NCI-H1105 (cell line): ENCODE measurements at places on chromosomes 4 and X.
A peak's percentile ranks its signal among the peaks of the same experiment; 100 is the strongest.

DNA sequence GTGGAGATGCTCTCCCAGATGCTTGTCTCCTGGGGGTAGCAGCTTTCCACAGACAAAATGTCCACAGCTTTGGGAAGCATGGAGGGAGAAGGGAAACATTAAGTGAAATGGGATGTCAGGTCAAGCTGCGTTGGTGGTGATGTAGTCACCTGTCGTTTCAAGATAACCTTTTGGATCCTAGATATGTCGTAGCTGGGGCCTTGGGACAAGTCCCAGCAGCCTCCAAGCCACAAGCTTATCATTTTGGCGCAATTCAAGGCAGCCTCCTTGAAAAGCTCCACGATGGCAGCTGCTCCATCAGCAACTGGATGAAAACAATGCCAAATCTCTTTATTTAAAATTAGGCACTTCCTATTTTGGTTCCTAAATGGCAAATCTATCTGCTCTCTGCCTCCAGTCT, 52.0 kb downstream of the RTL9 start:
- no peak for DNase-seq

GRCh38 chr4:103496800-103497199, 223.0 kb downstream of the TACR3 start:
- DNase-seq, result no peak

GRCh38 chr4:42074294-42074693, 78.2 kb downstream of the BEND4 start:
- DNase-seq, result no peak

DNA sequence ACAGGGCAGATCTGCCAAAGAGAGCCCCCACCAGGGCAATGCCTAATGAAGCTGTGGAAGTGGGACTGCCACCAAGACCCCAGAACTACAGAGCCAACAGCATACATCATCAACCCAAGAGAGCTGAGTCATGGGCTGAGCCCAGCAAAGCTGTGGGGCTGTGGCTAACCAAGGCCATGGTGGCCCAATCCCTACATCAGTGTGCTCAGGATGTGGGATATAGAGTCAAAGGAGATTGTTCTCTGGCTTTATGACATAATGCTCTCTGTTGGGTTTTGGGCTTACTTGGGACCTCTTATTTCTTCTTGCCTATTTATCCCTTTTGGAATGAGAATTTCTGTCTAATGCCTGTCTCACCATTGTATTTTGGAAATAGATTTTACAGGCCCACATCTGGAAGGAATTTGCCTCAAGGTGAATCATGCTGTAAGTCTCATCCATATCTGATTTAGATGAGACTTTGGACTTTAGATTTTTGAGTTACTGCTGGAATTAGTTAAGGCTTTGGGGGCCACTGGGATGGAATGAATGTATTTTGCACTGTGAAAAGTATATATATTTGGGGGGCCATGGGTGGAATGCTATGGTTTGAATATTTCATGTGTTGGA, 5.4 kb upstream of the PRDM5 start:
- DNase-seq, result no peak

DNA sequence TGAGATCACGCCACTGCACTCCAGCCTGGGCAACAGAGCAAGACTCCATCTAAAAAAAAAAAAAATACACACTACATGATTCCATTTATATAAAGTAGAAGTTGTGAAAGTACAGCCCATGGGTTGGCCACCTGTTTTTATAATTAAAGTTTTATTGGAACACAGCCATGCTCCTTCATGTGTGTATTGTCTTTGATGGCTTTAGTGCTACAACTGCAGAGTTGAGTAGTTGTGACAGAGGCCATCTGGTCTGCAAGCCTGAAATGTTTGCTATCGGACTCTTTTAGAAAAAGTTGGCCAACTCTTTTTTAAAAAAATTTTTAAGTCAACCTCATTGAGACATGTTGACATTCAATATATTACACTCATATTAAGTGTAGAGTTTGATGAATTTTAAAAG, 41.2 kb upstream of the DUSP21 start:
- no peak for DNase-seq

DNA sequence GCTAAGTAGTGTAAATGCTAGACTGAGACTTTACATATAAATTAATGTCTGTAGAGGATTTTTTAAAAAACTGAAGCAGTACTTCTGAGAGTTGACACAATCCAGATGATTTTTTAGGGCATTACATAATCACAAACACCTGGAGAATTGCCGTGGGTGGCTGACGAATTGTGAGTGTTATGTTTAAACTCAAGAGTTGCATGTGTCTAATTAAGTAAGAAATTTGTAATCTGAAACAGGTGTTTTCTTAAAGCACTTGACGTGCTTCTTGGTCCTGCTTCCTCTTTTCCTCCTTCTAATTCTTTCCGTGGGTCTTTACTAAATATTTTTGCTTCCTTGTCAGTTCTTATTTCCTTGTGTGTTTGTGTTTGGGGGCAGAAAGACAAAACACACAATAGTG, 27.8 kb downstream of the PIR start:
- no peak for DNase-seq

- peak; percentile 54 for DNase-seq
Measured at GRCh38 chrX:110964786-110965185, 131.2 kb upstream of the PAK3 start.

GRCh38 chr4:81021142-81021944, 9.2 kb upstream of the BMP3 start:
- no peak for DNase-seq

DNA sequence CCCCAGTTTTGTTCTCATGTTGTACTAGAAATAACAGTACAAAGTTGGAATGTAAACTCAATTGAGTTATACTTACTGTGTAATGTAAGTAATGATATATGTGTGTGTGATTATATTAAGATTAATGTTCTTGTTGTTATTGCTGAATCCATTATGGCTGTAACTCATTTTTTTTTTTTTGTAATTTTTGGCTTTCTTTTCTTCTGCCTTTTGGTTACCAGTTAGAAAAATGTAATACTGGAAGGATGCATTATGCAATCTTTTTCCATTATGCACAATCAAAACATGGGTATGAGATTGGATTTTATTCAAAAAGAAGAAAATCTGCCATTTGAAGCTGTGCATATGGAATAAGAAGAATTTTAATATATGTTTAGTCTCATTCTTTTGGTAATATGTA, 34.0 kb downstream of the BANK1 start:
- DNase-seq, result no peak

- DNase-seq, result no peak
Measured at GRCh38 chrX:100994352-100995281, 25.1 kb downstream of the ARL13A start.

DNA sequence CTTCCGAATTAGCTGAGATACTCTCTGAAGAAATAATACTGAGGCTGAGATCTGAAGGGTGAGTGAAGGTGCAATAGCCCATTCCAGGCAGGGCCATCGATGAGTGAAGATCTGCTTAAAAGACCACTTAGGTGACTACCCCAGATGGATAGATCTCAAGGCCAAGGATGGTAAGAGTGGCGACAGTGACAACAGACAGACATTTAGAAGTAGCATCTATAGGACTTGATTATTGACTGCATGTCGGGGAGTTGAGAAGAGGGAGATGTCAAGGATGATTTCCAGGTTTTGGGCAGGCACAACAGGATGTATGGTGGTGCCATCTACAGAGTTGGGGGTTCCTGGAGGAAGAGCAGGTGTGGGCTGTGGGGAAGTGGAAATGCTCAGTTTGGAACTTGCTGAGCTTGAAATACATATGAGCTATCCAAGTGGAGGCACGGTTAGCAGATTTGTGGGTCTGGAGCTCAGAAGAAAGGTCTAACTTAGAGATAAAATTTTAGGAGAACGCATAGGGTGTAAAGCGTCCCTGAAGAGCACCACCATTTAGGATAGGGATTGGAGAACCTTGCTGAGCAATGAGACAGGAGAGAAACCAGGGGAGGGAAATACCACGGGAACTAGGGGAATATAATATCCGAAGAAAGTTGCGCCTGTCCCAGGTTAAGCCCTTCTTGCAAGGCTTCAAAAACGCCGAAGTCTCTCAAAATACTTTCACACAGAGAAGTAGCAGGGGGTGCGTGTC, 688 bp downstream of the UFSP2 start:
- no peak for DNase-seq

GRCh38 chr4:41413670-41414411, 124.1 kb upstream of the LIMCH1 start:
- no peak for DNase-seq

- peak; percentile 4 for DNase-seq
Measured at GRCh38 chr4:76830964-76831703, 66.8 kb downstream of the SOWAHB start.

GRCh38 chrX:34382416-34382815, 250.3 kb upstream of the FAM47A start:
- no peak for DNase-seq

DNA sequence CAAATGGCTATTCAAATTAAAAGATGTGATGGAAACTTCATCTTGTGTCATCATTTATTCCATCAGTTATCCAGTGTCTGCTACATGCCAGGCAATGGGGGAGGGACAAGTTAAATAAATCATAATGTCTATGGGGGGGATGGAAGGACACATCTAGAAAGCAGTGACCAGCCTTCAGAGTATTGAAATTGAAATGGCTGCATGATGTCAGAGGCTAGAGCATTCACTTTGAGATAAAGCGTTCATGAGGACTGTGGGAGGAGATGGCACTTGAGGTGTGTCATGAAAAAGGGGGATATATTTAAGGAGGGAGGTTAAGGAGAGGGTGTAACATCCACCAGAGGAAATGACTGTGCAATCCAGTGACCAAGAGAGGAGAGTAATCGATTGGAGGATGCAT, 50.6 kb downstream of the SLIT2 start:
- DNase-seq, result no peak

GRCh38 chrX:99901091-99901490, 509.0 kb downstream of the PCDH19 start:
- peak; percentile 0 for DNase-seq

- DNase-seq, result no peak
Measured at GRCh38 chr4:855880-856224, 29.9 kb upstream of the CPLX1 start.

GRCh38 chr4:183289688-183290087, 30.4 kb downstream of the CLDN22 start:
- no peak for DNase-seq

GRCh38 chrX:147803948-147804347, 107.8 kb upstream of the FMR1 start:
- DNase-seq, result peak; percentile 50

DNA sequence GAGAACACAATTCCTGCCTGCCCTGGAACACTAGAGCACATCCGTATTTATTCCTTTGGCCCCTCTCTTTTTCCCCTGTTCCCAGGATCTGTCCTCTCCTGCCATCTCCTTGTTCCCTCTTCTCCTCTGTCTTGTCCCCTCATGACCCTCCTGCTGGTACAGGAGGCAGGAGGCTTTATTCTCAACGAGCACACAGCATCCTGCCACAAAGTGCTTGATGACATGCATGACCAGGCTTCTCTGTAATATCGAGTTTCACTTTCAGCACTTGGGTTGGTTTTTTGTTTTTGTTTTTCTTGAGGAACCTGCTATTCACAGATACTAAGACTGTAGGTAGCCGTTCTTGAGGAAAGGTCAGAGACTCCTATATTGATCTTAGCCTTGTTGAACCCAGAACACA, 35.3 kb downstream of the NALF2 start:
- DNase-seq, result no peak

- DNase-seq, result no peak
Measured at GRCh38 chrX:150525061-150525919, 43.1 kb upstream of the MTM1 start.

GRCh38 chr4:38290366-38290765, 330.2 kb downstream of the PTTG2 start:
- no peak for DNase-seq

GRCh38 chr4:186190581-186191199, 677 bp upstream of the CYP4V2 start:
- peak; percentile 13 for DNase-seq

DNA sequence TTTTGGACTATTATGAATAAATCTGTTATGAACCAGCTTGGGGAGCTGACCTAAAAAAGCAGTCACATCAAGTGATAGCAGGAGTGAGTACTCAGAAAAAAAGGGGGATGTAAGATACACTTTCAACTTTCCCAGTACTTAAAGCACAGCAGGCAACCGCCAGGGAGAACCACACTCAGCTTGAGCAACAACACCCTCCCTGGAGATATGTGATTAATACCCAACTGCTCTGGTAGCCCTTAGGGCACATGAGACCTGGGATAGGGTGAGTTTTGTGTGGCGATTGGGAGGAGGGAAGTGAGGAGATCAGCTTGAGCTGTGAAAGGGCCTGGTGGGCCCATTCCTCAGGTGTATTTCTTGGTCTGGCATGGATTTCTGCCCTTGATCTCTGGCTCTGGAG, 220.3 kb upstream of the SFRP2 start:
- DNase-seq, result no peak

GRCh38 chrX:80576806-80577533, 156.7 kb downstream of the TENT5D start:
- no peak for DNase-seq

- no peak for DNase-seq
Measured at GRCh38 chrX:124392794-124393193, 46.4 kb downstream of the SH2D1A start.

DNA sequence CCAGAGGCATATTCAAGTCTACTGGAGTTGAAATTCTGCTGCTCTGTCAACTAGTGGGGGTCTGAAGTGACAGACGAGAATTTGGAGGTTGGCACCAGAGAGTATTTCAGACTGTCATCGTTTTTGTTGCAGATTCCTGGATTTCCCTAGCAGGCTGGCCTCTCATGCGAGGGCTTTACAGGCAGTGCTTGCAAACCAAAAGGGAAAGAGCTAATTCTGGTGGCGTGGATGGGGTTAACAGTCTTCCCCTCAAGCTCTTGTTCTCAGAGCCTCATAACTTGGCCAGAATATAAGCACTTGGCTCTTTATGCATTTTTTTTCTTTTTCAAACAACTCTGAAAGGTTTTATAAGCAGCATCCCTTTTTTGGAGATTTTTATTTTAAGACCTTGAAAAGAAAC, at the start of gene SPARCL1:
TSS of gene SPARCL1 (minus strand) at position 190 of the 400 bp plus-strand sequence. CDS start 29,802 bp downstream, outside the sequence.
- DNase-seq, result no peak

- DNase-seq, result no peak
Measured at GRCh38 chrX:73213734-73214425, 771 bp downstream of the NAP1L2 start.

GRCh38 chr4:26420913-26421312, 69.4 kb downstream of the CCKAR start:
- DNase-seq, result no peak

DNA sequence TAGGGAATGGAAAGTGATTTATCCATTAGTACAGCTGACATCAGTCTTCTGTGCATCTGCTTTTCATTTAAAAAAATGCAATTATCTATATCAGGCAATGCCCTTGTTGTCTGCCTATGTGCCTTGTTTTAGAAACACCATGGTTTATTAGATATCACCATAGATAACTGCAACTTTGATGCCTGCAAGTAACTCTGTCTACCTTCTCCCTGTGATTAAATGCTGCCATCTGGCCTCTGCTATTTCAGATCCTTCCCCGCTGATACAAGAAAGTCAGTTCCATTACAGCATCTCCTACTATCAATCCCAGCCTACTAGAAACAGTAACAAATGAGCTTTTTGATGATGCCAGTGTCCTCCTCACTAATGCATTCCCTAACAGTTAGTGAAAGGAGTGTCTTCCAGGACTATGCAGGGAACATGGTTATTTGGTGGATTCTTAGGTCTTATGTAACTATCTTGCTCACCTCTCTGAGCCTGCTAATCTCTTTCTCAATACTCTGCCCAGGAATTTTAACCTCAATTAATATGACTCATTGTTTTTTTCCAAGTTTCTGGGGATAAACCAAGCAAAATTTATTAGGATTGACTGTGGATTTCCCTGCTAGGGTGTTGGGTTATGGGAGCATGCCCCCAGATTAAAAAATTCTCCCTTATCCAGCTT, 444.9 kb downstream of the RAPGEF2 start:
- DNase-seq, result no peak
